H1 (cell line): ENCODE measurements at places on chromosomes 2 and 18.

DNA sequence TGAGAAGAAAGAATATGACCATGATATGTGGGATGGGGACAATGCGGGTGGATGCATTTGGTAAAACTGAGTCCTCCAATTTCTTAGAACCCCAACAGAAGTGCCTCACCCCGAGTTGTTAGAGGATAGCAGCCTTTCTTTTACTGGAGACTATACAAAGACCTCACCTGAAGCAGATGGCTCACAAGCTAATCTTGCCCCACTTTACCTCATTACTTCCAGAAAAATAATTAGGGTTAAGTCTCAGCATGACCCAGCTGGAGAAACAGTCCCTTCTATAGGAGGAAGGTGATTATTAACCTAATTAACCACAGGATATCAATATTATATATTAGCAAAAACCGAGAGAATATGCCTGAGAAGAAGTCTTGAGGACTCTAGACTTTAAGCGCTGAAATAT, 128.4 kb downstream of the PDE1A start:
- H3K27ac ChIP-seq, result no peak overlapping the region
- H3K36me3 ChIP-seq, result no peaks in the 10 kb centered on the region
- H3K27me3 ChIP-seq, result no peaks in the 10 kb centered on the region
- no peaks in the 10 kb centered on the region for H3K4me1 ChIP-seq
- no peak for DNase-seq
- no peak overlapping the region for H3K4me3 ChIP-seq

GRCh38 chr2:230601510-230601909, 111.1 kb upstream of the CAB39 start:
- no peak overlapping the region for H3K27ac ChIP-seq
- no peaks in the 10 kb centered on the region for H3K27me3 ChIP-seq
- H3K36me3 ChIP-seq, result no peaks in the 10 kb centered on the region
- H3K4me1 ChIP-seq, result no peaks in the 10 kb centered on the region

- no peak overlapping the region for H3K27ac ChIP-seq
- H3K4me1 ChIP-seq, result no peaks in the 10 kb centered on the region; the same call in 1 of the 2 replicates
- H3K27me3 ChIP-seq, result peaks cover 3% of the 10 kb centered on the region; the same call in 1 of the 2 replicates
- no peak for DNase-seq
- H3K4me3 ChIP-seq, result no peak overlapping the region
These were observed 101.8 kb downstream of the MRPS9 start for GRCh38 chr2:105139556-105140239.

GRCh38 chr2:28400419-28400818, 7.8 kb downstream of the FOSL2 start:
- no peak for DNase-seq
- H3K27me3 ChIP-seq, result 0 out of 2 replicates have a peak, but pooled peaks cover 2% of the 10 kb centered on the region
- H3K27ac ChIP-seq, result no peak overlapping the region
- H3K4me1 ChIP-seq, result no peaks in the 10 kb centered on the region; the same call in 1 of the 2 replicates
- no peaks in the 10 kb centered on the region for H3K36me3 ChIP-seq
- no peak overlapping the region for H3K4me3 ChIP-seq

GRCh38 chr2:73414696-73415095, 29.1 kb downstream of the ALMS1 start:
- no peak for DNase-seq
- no peak overlapping the region for H3K4me3 ChIP-seq
- H3K27me3 ChIP-seq, result no peaks in the 10 kb centered on the region
- H3K4me1 ChIP-seq, result no peaks in the 10 kb centered on the region
- no peak overlapping the region for H3K27ac ChIP-seq
- H3K36me3 ChIP-seq, result peaks cover 2% of the 10 kb centered on the region; the same call in 1 of the 2 replicates

DNA sequence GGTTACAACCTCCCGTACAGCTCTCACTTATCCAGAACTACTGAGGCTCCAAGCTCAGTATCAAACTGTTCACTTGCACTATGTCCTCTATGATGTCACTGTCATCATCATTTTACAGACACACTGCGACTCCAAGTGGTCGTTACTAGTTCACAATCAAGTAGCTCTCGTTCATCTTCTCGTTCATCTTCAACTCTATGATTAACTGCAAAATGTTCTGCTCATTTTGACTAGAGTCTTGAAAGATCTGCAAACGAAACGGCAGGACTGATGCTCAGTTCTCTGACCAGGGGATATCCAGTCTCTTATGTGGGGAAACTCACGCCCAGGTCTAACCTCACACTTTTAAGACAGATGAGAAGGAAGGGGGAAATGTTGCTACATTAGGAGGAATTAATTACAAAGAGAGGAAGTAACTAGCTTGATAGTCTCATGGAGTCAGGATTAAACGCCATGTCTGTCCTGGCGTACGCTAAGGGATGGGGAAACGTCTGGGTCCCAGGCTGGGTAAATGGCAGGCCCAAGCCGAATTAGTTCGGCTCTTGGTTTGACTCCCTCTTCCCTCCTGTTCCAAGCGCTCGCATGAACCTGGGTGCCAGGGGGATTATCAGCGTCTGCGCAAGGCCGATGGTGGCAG, 794 bp upstream of the CHCHD5 start:
- H3K4me3 ChIP-seq, result peak overlapping the region; percentile 82
- DNase-seq, result no peak
- no peaks in the 10 kb centered on the region for H3K4me1 ChIP-seq
- no peaks in the 10 kb centered on the region; the same call in none of the 2 replicates for H3K36me3 ChIP-seq

GRCh38 chr2:11250400-11251196, 93.8 kb downstream of the ROCK2 start:
- no peaks in the 10 kb centered on the region for H3K36me3 ChIP-seq
- no peak overlapping the region for H3K4me3 ChIP-seq
- H3K27ac ChIP-seq, result no peak overlapping the region
- no peak for DNase-seq
- H3K27me3 ChIP-seq, result no peaks in the 10 kb centered on the region
